ENCODE measurements at places on chromosomes 4 and X.

- no peak for DNase-seq
These were observed 243.1 kb upstream of the PSAPL1 start for GRCh38 chr4:7677799-7678301.

DNA sequence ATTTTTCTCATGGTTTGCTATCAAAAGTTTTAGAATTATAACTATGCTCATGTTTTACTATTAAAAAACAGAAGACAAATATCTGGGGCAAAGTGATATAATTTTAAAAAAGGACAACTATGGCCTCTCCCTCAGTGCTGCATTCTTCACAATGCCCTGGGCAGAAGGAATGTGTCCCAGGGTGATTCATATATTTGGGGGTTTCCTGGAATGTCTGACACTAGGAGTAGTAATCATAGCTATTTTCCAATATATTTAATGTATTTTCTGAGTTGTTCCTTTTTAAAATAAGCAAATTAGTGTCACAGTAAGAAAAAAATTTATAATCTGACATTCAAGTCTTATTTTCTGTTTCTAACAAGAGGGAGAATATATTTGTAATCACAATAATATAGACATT, 281.7 kb downstream of the UNC5C start:
- no peak for DNase-seq

DNA sequence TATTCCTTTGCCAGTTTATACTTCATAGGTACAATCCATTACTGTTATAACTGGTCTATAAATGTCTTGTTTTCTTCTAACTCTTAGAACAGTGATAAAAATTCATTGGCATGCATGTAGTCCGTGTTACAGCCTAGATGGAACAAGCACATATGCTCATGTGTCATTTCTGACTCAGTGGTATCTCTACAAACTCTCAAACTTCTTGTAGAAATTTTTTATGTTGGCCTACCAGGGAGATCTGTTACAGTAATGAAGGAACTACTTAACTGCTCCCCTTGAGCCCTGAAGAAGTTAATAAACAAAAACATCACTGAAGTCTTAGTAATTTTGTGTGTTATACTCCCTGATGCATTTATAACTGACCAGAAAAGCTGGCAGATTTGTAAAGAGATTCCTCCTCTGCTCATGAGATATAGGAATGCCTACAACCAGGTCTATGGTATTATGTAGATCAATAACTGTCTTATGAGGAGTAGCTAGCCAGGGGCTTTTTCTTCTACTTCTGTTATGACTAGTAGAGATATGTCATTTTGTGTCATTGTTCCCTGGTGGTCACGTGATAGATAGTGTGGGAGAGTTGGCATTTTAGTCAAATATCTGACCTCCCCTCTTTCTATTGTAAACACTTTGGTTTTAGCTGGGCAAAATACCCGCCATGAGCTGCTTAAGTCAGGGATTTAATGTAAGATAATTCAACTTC, 53.7 kb upstream of the FAAH2 start:
- no peak for DNase-seq

DNA sequence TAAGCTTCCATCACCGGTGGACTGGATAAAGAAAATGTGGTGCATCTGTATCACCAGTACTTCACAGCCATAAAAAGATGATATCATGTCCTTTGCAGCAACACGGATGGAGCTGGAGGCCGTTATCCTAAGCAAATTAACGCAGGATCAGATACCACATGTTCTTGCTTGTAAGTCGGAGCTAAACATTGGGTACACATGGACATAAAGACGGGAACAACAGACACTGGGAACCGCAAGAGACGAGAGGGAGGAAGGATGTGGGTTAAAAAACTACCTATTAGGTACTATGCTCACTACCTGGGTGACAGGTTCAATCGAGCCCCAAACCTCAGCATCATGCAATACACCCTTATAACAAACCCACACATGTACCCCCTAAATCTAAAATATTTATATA, 16.3 kb upstream of the IDS start:
- peak; percentile 50 for DNase-seq

- no peak for DNase-seq
These were observed 53.9 kb downstream of the ENPP6 start for GRCh38 chr4:184163813-184164212.
